HT1080 (cell line): ENCODE measurements at places on chromosomes 7 and 10.

GRCh38 chr10:106795619-106796018 is 368.9 kb downstream of the SORCS1 start:
- peak; percentile 20 for DNase-seq

DNA sequence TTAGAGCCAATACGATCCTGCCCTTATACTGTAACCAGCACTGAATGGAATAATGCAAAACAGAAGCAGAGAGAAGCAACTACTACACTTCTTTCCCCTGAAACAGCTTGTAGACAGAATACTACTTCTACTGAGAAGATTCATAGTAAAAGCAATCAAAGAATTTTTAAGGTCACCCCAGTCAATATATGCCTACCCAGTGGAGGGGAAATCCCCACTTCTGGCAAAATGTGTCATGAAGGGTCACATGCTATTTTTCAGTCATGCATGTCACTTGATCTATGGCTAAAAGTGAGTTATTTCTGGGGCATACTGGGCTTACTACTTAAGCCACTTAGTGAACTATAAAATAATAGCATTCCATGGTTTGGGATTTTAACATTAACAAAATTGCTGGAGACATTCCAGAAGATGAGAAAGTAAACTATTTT is 25.6 kb downstream of the IRF5 start:
- DNase-seq: no peak

DNA sequence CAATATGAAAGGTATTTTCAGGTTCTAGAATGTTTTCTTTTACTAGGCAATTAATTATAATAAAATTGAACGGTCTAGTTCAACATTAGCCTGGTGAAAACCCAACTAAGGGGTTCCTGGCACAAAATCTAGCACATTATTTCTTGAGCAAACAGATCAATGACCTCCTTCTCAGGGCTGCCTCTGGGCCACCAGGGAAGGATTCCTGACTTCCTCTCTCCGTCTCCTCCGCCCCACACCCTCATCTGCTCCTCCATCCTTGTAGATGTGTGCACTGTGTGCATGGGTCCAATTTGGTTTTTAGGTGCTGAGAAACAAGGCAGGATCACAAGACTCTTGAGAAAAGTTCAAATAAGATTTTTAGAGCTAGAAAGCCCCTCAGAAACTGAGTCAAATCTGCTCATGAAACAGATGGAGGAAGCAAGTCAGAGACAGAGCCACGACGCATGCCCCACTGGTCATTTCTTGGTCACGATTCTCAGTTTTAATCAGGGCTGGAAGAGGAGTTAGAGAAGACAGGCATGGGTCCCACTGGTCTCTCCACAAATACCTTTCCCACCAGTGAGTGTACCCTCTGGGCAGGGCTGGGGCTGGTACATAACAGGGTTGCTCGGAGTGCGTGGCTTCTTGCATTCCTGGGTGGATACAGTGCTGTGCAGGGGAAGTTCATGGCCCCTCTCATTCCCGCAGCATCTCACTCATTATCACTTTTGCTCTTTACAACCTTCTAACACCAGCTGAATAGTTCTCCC is 3.8 kb downstream of the TRPV6 start:
- no peak for DNase-seq

- no peak for DNase-seq
These were observed 67.4 kb upstream of the ZNF438 start for GRCh38 chr10:31099094-31099493.

DNA sequence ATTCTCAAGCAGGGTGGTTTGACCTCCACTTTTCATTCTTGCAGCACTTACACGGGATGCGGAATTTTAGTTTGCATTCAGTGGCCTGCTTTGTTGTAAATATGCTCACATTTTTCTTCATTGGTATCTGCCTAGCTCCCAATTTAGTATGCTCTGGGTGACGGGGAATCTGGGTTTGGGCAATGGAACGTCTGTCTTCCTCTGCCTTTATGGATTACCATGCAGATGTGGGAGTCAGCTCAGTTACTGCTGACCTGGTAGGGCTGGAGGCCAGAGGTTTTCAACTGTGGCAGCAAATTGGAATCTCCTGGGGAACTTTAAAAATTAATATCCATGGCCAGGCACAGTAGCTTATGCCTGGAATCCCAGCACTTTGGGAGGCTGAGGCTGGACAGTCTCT is 161.6 kb downstream of the CAMK1D start:
- no peak for DNase-seq

DNA sequence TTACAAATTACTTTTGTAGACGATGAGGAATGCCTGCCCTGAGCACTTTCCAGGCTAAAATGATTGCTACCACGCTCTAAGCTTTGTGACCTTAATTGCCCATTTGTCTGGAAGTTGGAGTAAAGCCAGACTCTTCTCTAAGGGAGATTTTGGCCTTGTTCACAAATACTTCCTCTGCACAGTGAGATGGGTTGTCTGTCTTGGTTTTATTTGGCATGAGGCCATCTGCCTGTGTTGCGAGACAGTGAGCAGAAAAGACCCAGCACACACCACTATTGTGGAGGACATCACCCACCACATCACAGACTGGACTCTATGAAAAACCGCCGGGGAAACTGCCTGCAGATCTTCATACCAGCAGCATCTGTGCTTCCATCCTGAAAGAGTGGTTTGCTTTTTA is 138.4 kb downstream of the BICC1 start:
- DNase-seq: peak; percentile 50

- no peak for DNase-seq
These were observed 32.5 kb upstream of the OCM2 start for GRCh38 chr7:98022531-98022930.

GRCh38 chr7:36583318-36583717 is 141.0 kb downstream of the AOAH start:
- DNase-seq: peak; percentile 59
